NAMALWA (cell line): ENCODE measurements at places on chromosomes 4 and X.

DNA sequence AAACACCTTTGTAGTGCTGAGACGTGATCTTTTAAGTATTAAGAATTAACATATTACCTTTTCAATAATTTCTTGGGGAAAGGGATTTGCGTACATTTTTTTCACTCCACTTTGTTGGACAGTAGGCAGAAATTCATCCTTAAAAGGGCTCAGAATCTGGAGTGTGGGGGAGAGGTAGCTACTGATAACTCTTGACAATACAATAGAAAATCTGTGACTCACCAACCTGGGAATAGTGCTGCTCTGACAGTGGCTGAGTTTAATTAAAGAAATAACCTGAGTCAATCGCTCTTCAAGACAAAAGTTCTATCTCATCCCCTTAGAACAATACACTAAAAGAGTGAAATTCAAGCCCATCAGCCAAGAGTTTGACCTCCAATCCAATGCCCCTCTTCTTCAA, 60.2 kb downstream of the SLC9A7 start:
- DNase-seq: no peak

DNA sequence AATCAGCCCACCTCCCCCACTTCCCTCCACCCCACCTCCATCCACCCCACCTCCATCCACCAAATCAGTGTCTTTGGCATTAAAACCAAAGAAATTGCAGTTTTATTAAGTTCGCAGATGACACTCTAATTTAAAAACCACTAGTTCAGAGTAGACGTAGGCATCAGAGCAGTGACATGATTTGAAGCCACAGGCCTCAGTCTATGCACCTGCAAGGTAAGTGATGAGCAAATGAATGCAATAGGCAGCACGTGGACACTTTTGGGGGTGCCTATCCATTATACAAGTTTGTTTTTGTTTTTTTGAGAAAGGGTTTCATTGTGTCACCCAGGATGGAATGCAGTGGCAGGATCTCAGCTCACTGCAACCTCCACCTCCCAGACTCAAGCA, 88.0 kb upstream of the TRIM2 start:
- DNase-seq: no peak

- no peak for DNase-seq
Measured at GRCh38 chr4:5887011-5887360, 5.9 kb downstream of the CRMP1 start.

DNA sequence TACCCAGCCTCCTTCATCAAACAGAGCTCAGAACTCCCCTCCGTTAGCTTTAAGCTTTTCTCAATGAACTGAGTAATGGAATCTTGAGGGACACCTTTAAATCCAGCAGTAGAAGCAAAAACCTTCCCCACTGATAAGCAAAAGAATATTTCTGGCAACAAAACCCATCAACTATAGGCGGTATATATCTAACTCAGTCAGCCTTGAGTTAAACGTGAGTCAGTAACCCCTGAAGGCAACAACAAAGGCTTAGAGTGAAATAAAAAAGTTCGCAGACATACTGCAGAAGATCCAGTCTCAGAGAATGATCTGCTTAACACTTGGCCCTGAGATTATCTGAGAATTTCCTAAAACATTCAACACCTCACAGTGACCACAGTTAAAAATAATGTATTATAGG, 77.2 kb downstream of the DMD start:
- DNase-seq: no peak

DNA sequence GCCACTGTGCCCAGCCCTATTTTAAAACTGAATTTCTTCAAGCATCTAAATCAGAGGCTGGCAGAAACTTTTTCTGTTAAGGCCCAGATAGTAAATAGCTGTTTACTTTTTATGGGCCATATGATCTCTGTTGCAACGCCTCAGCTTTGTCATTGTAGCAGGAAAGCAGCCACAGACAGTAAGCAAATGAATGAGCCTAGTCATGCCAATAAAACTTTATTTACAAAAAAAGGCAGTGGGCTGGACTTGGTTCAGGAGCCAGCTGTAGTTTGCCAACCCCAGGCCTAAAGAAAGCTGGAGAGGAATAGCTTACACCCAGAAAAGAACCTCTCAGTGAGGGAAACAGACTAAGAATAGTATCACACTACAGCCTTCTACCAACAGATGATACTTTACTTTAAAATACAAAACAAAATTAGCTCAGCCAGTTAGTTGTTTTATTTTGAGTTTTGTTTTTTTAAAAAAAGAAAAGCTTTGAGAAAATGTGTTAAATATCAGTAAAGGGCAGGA, 25.5 kb downstream of the CHST7 start:
- DNase-seq: no peak

- no peak for DNase-seq
Measured at GRCh38 chr4:7135389-7135746, 57.0 kb upstream of the SORCS2 start.

DNA sequence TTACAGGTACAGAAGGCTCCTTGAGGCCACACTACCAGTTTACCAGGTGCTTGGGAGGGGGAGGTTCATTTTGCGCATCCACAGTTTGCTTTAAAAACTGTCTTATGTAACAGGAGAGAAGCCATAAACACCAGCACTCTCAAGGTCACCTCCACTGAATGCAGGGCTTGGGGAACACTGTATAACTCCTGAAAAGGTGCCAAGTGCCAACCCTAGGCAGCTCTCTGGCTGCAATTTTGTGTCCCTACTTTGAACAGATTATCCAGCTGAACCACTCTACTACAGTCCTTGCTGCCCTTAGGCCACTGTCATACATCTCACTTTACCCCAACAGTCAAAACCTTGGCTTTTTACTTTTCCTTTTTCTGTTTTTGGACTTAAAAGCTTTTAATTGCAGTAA, 507.9 kb downstream of the SMARCA1 start:
- no peak for DNase-seq

DNA sequence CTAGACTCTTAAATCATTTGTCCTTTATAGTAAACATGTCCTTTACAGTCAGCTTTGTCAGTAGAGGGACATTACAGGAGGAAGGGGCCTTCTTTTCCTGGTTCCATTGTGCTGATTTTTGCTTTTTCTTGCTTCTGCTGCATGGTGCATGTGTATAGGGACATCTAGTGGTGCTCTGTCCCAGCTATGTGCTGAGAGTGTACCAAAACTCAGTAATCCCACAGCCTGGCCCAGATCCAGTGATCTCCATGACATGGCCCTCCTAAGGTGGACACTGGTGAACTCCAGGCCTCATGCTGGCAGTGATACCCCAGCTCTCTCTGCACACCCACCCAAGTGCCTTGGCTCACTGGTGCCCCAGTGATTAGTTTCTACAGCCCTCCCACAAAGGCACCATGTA, 45.2 kb downstream of the MAGEB17 start:
- DNase-seq: peak; percentile 1

- no peak for DNase-seq
Measured at GRCh38 chr4:110902500-110902899, 279.6 kb upstream of the PITX2 start.

DNA sequence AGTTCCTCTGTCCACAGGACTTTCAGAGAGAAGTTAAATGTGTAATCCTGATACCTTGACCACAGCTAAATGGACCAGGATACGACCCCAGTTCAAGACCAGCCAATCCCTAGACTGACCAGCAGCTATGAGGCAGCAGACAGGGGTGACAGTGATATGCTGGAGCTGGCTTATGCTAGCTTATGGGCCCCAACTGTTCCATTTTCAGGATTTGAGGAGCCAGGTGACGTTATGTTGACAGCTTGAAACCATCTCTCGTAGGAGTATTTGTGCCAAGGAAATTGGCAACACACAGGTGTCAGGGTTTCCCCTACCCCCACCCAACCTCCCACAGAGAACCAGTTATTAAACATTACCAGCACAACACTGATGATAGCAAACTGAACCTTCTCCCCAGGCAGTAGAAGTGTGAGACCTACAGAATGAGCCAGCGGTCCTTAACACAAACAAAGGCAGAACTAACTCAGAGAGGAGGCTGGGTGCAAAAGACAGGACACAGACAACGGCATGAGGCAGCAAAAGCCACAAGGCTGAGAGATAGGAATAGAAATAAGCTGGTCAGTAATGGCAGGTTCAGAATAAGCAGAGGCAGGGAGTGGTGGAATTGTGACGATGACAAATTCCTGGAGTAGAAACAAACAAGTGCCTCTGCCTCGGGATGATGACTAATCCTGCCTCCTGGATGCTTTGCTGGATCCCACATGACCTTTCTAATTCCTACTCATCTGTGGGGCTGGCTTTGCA, 85.6 kb upstream of the CPEB2 start:
- DNase-seq: no peak

GRCh38 chr4:87033902-87034301, 99.1 kb downstream of the AFF1 start:
- DNase-seq: no peak

GRCh38 chr4:101993002-101993841, 202.7 kb downstream of the BANK1 start:
- DNase-seq: no peak
